ENCODE measurements at places on chromosomes 16 and 17.

- DNase-seq, result no peak
Measured at GRCh38 chr16:54077050-54077821, 209.4 kb downstream of the IRX3 start.

DNA sequence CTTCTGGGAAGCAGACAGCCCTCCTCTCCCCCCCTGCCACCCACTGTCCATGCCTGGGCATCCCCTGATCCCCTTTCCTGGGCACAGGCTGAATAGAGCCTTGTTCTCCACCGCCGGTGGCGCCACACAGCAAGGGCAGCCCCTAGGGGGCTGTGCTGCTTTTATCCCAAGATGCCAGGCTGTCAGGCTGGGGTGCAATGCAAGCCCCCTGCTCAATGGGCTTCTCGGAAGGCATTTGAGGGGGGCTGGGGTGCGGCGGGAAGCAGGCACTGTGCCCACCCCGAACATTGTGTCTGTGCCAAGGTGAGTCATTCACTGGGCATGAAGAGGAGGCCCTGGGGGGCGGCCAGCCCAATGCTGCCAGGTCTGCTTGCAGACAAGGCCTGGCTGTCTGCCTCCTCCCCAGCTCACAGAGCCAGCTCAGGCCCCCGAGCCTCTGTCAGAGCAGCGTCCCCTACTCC, 1.5 kb upstream of the GFAP start:
- DNase-seq, result peak; percentile 87

GRCh38 chr17:15919466-15919865, 25.5 kb upstream of the ADORA2B start:
- no peak for DNase-seq

- DNase-seq, result no peak
Measured at GRCh38 chr17:53941231-53941630, 118.5 kb downstream of the KIF2B start.

DNA sequence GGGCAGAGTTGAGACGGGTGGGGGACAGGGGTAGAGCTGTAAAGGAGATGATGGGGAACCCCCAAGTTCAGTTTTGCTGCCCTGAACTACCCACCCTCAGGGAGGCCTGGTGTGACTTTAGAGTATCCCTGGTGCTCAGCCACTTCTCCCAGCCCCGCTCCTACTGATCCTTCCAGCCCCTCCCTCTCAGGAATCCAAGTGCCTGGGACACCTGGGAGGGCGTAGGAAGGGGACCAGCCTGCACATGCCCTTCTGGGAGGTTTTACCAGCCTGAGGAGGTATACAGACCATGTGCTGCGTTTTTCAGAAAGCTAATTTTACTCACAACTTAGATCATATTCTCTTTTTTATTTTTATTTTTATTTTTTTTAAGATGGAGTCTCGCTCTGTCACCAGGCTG, 4.1 kb downstream of the ST6GALNAC2 start:
- no peak for DNase-seq

GRCh38 chr17:46950342-46950996, 27.5 kb downstream of the GOSR2 start:
- no peak for DNase-seq

- DNase-seq, result no peak
Measured at GRCh38 chr16:11806721-11807120, 9.7 kb upstream of the ZC3H7A start.

- DNase-seq, result no peak
Measured at GRCh38 chr16:1590366-1590765, 21.5 kb downstream of the IFT140 start.

DNA sequence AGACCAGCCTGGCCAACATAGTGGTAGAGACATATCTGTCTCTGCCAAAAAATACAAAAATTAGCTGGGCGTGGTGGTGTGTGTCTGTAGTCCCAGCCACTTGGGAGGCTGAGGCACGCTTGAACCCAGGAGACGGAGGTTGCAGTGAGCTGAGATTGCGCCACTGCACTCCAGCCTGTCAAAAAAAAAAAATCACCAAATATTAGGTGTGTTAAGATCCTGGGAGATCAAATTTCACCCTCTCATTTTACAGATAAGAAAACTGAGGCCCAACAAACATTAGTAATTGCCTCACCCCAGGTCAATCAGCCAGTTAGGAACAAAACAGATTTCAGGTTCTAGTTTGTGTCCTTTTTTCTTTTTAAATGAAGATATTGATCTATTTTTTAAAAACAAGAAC, 116.7 kb downstream of the MSI2 start:
- DNase-seq, result no peak

DNA sequence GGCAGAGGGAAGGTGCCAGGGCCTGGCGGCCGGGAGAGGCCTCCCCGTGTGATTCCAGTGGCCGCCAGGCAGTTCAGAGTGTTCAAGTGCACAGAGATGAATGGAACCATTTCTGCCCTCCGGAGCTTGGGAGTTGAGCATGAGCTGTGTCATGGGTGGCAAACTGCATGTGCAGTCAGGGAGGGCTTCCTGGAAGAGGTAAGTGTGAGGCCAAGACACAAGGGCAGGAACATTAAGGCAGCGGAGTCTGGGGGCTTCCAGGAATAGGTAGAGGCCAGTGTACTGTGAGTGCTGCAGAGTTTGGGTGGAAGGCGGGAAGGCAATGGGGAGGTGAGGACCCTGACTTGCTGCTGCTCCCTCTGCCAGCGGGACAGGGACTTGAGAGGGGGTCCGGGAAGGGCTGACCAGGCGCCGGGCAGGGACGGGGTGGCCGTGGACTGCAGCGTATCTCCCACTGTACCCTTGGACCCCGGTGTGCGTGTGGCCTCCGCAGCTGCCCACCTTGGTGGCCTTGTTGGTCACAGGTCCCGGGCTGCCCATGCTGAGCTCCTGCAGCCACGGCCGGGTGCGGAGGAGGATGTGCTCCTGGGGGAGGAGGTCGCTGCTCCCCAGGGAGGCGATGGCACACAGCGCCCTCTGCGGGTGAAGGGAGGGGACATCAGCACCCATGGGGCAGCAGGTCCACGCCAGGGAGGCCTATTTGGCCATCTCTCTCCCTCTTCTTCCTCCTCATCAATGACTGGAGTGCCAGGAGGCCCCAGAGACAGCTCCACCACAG, 7.5 kb upstream of the CEP131 start:
- peak; percentile 59 for DNase-seq

DNA sequence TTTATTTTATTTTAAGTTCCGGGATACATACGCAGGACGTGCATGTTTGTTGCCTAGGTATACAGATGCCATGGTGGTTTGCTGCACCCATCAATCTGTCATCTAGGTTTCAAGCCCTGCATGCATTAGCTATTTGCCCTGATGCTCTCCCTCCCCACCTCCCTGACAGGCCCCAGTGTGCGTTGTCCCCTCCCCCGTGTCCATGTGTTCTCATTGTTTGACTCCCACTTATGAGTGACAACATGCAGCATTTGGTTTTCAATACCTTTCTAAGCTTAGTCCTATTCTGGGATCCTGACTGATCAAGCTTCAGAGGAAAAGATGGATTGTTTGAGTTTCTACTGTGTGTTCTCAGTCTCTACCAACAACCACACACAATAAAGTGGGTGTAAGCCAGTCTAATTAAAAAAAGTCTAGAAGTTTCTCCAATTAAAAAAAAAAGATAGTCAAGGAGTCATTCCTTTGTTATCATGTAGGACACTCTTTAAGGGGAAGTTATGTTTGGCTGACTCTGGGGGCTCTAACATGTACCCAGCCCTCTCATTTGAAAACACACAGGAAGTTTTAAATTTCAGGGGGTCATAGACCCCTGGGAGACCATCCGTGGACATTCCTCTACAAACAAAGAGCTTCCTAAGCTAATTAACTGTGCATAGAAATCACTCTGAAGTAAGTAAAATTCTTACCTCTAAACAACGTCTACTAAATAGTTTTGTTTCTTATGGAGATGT, 66.3 kb upstream of the ADAMTS18 start:
- no peak for DNase-seq

DNA sequence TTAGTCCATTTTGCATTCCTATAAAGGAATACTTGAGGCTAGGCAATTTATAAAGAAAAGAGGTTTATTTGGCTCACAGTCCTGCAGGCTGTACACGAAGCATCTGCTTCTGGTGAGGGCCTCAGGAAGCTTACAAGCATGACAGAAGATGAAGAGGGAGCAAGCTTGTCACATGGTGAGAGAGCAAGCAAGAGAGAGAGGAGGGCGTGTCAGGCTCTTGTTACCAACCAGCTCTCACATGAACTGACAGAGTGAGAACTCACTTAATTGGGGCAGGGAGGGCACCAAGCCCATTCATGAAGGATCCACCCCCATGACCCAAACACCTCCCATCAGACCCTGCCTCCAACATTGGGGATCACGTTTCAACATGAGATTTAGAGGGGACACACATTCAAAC, 1.6 kb downstream of the CHCT1 start:
- no peak for DNase-seq

DNA sequence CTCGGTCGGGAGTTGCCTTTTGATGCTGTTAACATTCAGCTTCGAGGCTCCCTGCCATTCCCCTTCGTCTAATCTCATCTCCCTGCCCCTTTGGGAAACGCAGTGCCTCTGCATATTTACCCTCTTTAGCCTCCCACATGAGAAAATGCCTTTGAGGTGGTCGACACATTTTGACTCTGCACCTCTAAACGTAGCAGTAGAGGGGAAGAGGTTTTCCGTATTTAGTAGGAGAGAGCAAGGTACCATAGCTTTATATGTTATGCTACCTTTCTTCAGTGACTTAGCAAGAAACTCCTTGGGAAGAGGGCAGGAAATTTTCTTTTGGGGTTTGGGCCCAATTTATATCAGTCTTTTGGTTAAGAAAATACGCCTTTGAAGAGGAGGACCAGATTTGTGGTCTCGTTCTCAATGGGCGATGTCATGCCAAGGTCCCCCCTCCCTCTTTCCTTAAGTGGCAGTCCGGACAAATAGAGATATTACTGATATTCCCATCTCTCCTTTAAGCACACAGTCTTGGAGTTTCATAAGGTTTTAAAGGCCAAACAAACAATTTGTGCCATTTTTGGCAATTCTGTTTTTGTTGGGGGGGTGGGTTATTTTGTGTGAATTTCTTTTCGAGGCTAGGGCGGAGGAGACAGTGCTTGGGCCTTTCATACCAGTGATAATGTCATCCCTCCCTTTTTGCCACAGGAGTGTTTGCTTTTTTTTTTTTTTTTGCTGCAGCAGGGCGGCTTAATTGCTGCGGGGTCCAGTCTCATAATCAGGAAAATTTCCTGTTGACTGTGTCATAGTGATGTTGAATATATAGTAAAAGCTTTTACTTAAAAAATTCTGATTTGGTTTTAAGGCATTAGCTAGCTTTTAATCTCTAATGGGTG, 1.5 kb downstream of the PAFAH1B1 start:
- DNase-seq, result no peak

DNA sequence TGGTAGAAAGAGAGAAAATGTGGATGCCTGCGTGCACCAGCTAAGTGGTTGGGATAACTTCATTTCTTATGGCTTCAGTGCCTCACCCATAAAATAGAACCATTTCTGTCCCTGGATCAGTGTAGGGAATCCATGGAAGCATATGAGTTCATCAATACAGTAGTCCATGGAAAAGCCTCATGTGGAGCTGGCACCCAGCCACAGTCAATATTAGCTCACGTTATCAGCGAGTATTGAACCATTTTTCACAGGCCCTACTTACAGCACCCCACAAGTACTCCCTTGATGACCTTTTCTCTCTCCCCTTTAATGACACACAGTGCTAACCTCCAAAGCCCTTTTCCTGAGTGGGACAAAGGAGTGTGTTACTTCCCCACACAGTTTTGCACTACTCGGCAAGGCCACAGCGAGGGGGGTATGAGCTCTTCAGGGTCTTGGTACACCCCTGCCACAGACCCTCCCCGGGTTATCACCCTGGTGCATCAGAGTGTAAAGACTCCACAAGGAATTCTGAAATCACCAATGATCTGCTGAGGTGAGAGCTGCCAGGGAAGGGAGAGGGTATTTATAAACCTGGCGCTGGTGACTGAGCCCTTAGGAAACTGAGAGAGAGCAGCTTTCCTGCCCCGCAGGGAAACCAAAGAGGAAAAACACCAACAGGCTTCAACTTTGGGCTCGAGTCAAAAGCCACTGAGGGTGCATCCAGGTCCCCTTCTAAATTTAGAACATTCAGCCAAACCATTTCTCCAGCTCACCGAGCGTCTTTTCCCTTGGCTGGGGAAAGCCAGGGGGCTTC, 36.9 kb downstream of the DYNLRB2 start:
- no peak for DNase-seq

All from right cardiac atrium (tissue), 5 donors.